ENCODE measurements at places on chromosomes 11 and 22.

DNA sequence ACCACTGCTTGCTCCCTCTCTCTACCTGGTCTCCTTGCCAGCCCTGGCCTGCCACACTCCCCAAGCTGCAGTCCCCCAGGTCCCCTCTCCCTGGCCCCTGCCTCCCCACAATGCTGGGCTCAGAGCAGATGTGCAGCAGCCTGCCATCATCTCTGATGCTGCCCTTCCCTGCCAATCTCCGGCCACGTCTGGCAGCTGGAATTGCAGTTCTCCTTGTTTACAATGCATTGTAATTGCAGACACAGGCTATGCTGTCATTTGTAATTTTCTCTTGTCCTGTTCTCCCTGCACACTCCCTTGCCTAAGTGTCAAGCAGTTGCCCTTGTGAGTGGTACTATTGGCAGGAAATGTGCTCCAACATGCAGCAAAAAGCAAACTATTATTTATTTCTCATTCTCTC lies 222.3 kb downstream of the NTM start:
- peak; percentile 89 for DNase-seq

DNA sequence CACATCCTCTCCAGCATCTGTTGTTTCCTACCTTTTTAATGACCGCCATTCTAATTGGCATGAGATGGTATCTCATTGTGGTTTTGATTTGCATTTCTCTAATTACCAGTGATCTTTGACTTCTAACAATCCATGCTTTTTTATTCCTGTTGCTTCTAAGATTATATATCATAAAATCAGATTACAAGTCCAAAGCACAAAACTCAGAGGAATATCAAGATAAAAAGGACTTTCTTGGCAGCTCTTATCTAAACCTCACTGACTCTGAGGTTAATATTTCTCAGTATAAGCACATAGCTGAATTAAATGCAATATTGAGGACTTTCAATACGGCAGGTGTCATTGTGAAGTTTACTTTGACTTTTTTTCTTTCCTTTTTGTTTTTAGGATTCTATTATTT lies 11.4 kb downstream of the SLC5A12 start:
- no peak for DNase-seq

DNA sequence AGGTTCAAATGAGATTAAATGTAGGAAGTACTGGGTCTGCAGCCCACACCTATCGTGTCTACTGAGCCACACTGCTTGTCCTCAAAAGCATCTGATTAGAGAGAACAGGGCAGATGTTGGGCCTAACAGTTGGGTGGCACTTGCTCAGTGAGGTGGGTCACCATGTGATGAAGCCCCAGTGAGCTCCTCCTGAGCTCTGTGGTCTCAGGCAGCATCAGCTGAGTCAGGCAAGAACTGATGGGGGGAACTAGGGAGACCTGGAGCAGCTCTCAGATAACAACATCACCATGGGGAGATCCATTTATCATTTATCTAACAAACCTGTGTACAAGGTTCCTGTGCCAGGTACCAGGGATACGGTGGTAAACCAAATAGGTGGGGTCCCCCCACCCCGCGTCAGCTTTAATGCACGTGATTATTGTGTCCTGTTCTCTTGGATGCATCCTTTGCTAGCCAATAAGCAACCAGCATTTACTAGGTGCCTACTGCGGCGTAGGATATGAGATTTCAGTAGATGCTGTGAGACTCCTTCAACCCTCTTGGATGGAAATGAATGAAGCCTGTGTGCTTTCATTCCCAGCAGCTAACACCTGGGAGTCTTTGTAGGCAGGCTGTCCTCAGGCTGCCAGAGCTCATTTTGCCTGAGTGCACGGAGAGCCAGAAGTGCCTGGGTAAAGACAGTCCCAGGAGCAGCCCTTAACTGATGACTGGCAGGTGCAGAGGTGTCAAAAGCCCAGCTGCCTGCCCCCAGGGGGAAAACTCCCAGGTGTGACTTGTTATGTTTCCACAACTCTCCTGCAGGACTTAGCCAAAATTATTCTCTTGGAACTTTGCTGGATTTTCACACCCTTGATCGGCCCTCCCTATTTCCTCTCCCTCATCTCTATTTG lies 73.6 kb upstream of the NARS2 start:
- DNase-seq, result no peak

DNA sequence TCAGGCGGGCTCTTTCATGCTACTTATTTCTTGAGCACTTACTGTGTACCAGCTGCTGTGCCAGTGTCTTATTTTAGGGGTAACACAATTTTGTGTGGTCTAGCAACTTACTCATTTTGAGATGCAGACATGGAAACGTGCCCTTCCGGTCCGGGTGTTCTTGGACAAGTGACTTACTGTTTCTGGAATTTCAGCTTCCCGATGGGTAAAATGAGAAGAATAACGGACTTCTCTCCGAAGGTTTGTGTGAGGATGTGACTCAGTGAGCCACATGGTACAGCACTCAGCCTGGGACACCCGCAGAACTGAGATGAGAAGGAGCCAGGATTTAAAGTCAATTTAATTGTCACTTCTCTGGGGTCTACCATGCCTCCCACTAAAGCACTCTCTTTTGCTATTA lies 114.5 kb upstream of the SYT13 start:
- no peak for DNase-seq

- DNase-seq, result no peak
These were observed 30.2 kb downstream of the USP47 start for GRCh38 chr11:11871991-11872401.

GRCh38 chr11:69534166-69534530 lies 52.7 kb downstream of the LINC01488 start:
- no peak for DNase-seq

- DNase-seq, result no peak
These were observed 28.5 kb downstream of the AMPD3 start for GRCh38 chr11:10483584-10483983.

DNA sequence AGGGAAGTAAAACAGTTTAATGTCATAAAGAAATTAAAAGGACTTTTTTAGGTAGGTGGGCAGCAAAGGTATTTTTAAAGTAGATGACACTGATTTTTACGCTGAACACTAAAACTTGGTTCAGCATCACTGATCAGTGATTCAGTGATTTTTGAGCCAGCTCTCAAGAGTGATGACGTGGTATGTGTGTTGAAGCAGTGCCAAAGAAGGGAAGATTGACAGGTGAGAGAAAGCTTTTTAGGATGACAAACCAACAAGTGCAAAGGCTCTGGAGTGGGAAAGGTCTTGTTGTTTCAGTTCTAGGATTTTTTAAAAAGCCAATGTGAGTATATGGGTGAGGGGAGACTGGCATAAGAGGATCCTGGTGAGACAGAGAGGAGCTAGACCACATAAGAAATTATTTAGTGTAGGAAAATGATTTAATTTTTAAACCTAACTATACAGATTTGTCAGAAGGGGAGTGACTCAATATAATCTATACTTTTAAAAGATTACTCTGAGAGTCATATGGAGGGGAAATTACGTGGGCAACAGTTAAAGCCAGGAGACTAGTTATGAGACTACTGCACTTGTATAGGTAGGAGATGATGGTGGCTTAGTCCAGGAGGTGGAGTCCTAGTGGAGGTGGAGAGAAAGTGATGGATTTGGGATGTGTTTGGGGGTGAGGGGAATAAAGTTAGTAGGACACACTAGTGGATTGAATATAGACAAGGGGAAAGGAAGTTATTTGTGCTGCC lies 17.6 kb upstream of the CALCB start:
- DNase-seq, result no peak

- DNase-seq, result no peak
These were observed 894 bp downstream of the ADA2 start for GRCh38 chr22:17218341-17218740.

- DNase-seq, result peak; percentile 83
These were observed 3.9 kb downstream of the MALAT1 start for GRCh38 chr11:65502555-65503367.

GRCh38 chr11:27281740-27282590 lies 81.0 kb downstream of the CCDC34 start:
- no peak for DNase-seq

DNA sequence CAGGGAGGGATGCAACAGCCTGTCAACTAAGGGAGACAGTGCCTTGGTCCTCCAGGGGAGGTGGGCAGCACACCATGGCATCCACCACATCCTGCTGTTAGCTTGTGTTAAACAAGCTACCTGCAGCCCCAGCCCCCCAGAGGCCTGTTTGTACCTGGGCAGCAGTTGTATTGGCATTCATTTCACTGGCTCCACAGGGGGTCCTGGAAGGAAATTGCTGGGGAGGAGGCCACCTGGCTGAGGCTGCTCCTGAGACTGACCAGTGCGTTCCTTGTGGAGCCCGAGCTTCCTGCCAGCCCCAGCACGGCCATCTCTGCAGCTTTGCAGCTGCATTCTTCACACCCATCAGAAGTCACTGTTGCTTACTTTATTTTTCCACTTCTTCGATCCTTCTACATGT lies 479.9 kb downstream of the INSC start:
- no peak for DNase-seq

DNA sequence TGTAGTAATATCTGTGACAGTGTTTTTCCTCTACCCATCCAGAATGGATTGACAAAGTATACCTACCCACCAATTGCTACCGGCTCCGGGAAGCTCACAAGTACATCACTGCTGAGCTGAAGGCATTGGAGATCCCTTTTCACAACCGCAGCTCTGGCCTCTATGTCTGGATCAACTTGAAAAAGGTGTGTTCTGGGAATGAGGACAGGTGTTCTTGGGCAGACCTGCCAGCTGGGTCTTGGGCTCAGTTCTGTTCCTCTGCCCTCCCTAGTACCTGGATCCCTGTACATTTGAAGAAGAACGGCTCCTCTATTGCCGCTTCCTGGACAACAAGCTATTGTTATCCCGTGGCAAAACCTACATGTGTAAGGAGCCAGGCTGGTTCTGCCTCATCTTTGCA lies 7.8 kb upstream of the ACCS start:
- no peak for DNase-seq

GRCh38 chr11:123517559-123518364 lies 87.7 kb downstream of the GRAMD1B start:
- DNase-seq, result no peak
